ENCODE measurements at places on chromosomes 3 and 15.

DNA sequence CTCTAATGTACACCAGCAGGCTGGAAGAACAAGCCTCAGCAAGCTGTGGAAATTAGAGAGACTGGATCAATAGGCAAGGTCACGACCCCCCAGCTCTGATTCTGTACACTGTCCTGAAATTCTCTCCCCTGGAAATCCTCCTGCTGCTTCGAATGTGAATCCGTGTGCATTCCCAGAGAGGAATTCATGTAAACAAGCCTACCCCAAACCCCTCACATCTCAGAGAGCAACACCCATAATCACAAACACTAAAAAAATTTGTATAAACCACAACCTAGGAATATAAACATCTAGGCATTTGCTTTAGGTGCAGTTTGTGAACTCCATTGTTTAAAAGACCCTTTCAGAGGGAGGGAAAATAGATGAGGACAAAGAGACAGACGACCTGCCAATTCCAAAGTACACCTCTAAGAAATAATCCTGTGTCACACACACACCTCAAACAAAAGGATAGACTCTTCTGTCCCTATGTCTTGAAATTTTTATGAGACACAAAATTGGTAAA, 325.2 kb downstream of the WDR72 start:
- DNase-seq, result no peak

- DNase-seq, result no peak
These were observed 89.1 kb downstream of the OSBPL10 start for GRCh38 chr3:31891876-31892455.

DNA sequence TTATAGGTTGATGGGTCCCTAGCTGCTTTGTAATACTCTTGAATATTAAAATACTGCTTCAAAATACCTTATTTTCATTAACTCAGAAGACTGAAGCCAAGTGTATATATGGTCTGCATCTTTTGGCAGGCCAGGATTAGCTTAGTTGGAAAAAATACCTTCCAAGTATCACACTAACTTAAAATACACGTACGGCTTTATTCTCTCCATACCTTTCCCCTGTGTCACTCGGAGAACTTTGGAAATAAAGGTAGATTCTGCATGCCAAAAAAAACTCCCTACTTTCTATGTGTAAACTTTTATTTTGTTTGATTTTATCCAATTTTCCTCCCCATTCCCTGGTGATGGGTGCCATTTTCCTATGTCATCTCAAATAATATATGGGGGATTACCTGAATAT, 422.3 kb upstream of the MDFIC2 start:
- no peak for DNase-seq

GRCh38 chr3:30696896-30697295, 90.5 kb downstream of the TGFBR2 start:
- no peak for DNase-seq

DNA sequence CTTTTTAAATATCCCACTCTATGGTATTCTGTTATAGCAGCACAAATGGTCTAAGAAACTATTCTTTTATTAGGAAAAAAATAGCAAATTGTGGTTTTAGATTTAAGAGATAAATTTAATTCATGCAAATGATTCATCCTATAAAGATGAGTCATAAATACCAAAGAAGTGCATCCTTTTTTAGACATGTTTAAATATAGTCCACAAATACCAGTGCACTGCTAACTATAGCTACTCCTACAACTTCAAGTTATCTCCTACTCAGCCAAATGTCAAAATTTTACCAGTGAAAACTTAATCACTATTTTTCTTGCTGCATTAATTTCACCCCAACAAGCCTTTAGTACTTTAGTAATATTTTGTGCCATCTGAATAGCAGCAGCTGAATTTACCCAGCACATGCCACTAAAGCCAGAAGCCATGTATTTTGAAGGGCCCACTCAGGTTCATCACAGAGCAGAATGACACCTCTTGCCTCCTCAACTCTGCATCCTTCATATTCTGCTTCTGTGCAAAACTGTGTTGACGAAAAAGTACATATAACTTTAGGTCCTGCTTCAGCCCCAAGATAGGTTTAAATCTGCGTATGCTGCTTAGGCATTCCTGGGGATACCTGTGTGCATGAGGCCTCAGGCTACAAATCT, 24.9 kb downstream of the CX3CR1 start:
- DNase-seq, result no peak

GRCh38 chr15:47720555-47720954, 3.2 kb downstream of the SEMA6D start:
- DNase-seq, result no peak

GRCh38 chr3:142022381-142022780, 127.0 kb downstream of the TFDP2 start:
- no peak for DNase-seq

DNA sequence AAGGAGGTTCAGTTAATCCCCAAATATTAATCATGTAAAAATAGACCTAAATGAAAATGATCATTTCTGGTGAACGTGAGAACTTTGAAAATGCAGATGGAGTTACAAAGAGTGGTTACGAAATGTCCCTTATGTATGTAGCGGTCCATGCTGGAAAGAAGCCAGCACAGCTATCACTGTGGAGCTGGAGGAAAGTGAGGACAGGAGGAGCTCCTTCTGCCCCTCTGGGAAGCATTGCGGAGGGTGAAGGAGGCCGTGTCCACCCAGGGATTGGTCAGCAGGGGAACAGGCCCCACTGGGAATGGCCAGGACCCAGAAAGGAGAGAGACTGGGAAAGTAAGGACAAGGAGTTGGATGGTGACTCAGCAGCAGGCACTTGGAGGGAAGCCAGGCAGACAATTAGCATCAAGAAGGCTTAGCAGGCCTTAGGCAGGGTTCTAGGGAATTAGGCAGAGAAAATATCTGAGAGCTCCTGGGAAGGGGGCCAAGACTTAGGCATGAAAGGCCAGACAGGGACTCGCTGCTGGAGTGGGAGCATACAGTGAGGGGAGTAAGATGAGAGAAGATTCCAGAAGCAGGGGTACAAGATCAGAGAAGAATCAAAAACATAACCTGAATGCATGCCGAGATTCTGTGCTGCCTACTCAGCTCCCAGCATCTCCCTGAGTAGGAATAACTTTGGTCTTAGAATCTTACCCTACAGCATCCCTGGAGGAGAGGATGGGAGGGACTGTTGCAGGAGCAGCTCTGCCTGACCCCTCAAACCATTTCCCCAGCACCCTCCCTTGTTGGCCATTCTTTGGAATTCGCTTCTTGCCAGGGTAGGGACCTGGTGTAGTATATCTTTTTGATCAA, 171.0 kb upstream of the UMPS start:
- no peak for DNase-seq

- no peak for DNase-seq
These were observed 54.7 kb upstream of the USP3 start for GRCh38 chr15:63449731-63450130.

DNA sequence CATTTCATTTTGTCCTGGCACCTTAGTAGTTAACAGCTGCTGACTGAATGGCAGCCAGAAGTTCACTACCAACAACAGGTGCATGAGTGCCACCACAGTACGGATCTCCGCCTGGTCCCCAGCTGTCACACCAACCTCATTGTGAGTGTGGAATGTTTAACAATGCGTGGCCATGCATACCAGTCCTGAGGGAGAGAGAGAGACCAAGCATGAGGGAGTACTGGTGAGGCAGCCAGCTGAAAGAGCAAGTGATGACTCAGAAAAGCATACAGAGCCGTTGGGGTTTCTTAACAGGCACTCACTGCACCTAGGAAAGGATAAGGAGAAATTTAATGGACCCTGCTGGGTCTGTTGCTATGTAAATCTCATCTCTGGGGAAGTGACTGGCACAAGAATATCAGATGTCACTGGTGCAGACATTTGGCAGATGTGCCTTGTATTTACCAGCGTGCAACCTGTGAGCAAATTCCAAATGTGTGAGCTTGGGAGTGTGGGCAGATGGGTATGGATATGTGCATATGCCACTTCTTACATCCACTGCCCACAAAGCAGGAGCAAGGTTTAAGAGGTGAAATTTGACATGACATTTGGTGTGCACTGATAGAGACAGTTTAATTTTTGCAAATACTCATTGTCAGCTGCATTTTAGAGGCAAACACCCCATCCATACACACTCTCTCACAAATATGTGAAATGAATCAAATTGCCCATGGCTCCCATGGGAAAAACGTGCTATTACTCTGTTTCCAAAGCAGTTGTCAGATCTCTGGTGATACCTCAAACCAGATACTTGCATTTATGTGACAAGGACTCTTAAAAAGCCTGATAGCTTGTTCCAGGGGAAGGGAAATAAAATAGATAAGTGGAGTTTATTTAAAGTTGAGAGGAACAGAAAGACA, 245.2 kb upstream of the ARPP21 start:
- no peak for DNase-seq

GRCh38 chr3:155326901-155327300, 33.4 kb upstream of the STRIT1 start:
- DNase-seq, result no peak

DNA sequence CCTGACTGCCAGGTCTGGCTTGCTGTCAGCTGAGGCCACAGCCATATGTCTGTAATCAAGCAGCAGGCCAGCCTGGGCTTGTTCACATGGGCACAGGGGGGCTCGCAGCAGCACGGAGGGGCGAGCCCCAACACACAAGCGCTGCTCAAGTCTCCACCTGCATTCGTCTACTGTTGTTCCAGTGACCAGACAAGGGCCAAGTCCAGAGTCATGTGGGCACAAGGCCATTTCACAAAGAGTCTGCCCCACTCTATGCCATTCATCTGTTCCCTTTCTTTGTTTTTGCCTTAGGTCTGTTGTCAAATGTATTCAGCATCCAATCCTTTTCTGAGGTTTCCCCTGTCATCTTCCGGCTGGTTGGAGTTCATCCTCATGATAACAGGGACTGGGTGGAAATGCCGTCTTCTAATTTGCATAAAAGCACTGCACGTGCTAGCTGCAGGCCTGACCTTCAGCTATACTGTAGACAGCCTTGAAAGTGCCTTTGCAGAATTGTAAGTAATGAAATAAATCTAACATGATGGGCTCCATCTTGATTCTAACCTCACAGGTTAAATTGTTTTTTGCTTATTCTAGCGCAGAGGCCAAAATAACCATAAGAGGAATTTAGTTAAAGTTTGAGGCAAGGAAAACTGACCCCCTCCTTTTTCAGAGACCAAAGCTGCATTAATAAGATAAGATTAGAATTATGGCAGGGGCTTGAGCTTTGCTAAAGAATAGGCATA, 28.6 kb upstream of the KBTBD12 start:
- no peak for DNase-seq

DNA sequence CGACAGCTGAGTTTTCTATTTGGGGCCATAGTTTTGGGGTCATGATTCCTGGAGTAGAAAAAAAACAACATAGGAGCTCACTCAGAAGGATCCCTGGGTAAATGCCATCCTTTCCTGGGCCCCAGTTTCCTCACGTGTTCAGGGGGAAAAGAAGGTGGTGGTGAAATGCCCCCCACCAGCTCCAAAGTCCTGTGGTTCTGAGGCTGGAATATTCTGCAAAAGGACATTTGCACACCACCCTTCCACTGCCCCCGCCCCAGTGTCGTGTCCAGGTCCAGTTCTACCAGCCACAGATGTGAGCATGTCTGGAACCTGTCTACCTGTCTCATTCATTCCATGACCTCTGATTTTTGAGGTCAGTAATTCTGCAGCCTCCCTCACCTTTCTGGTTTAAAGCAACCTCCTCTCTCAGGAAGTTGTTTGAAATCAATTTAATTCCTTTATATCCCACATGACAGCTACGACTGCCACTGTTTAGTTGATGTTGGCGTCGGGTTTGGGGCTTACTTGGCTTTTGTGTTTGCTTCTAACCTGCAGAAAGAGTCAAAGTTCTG, 82.1 kb downstream of the SMAD3 start:
- DNase-seq, result no peak

All from activated CD8-positive, alpha-beta memory T cell treated with anti-CD3 and anti-CD28 coated beads for 48 hours (primary cell).